ENCODE measurements at places on chromosomes 5 and 9.
A peak's percentile ranks its signal among the peaks of the same experiment; 100 is the strongest.

- DNase-seq, result no peak
These were observed 75.2 kb downstream of the GOLPH3 start for GRCh38 chr5:32098890-32099310.

DNA sequence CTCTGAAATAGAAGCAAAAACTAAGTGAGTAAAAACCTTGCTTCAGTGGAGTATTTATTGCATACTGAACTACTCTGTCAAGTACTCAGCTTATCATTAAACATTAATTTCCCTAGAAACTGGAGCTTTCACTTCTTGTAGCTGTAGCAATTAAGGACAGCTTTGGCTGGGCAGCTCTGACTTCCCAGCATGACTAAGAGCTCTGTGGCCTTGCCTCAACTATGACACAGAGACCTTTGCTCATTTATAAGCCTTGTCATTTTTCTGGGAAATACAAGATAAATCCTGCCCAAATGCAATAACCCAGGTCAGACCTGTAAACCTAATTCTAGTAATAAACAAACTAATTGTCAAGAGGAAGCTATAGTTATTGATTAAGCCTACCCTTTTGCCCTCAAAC is 65.4 kb upstream of the STK32A start:
- no peak for DNase-seq

DNA sequence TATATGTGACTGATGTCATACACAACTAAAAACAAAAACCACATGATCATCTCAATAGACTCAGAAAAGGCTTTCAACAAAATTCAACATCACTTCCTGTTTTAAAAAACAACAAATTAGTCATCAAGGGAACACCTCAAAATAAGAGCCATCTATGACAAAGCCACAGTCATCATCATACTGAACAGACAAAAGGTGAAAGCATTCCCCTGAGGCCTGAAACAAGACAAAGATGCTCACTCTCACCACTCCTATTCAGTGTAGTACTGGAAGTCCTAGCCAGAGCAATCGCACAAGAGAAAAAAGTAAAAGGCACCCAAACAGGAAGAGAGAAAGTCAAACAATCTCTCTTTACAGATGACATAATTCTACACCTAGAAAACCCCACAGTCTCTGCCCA is 893.5 kb upstream of the EDIL3 start:
- DNase-seq, result no peak

DNA sequence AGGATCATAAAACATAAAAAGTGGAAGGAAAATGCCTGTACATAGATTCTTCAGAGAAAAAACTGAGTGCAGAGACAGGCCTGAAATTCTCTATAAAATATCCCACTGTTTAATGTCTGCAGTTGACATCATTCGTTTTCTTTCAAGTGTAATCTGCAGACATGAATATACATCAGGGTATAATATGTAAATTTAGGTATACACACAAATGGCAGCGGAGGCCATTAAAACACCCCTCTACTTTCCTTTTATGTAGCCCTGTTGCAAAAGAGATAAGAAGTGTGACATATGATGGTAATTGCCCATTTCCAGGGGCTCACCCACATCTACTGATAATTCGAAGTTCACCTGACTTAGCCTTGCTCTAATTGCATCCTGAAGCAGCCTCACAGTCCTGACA is 164.3 kb downstream of the SLC24A2 start:
- DNase-seq, result no peak

GRCh38 chr5:129679671-129680070 is 68.2 kb upstream of the MINAR2 start:
- no peak for DNase-seq

DNA sequence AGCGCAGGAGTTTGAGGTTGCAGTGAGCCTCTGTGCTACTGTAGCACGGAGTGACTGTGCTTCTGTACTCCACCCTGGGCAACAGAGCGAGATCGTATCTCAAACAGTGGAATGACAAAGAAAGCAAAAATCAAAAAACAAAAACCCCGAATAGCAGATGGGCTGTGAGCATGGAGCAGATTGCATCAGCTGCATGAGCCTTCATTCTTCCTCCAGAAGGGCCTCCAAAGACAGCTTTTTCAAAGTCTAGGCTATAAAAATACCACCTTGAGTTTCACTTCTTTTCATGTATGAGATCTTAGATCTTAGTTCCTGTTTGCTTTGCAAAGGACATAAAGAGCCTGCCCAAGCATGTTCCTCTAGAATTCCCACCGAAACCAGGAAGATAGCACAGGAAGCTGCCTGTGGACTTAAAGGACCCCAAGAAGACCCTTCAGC is 15.0 kb upstream of the HSPB3 start:
- no peak for DNase-seq

GRCh38 chr5:52989781-52990527 is 802 bp downstream of the ITGA2 start:
- peak; percentile 19 for DNase-seq

DNA sequence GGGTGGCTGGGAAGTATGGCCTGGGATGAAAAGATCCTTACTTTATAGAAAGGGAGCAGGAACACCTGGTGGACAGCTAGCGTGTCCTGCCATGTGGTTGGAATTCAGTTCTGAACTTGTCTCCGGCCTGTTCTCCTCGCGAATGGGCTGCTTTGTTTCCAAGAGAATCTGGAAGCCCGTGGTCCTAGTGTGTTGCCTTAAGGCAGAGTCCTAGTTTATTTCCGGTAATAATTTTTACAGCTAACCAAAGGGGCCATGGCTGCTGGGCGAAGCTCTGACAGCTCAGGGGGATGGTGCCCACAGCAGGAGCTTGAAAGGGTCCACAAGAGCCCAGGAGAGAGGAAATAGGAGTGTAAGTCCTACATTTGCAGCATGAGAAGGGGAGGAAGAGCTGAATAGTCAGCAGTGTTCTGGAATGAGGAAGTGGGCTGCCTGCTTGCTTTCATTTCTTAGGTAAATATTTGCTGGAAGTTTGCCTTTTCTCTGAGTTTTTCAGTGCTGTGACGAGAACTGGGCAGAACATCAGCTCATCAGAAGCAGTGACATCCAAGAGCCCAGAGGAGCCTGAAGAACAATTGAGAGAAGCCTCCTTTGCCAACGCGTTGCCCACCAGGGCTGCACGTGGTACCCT is 13.1 kb upstream of the IGFBPL1 start:
- no peak for DNase-seq

- no peak for DNase-seq
These were observed 91.0 kb downstream of the ARSB start for GRCh38 chr5:78893940-78894677.

- DNase-seq, result no peak
These were observed 138.3 kb downstream of the HSD17B3 start for GRCh38 chr9:96163712-96164111.

DNA sequence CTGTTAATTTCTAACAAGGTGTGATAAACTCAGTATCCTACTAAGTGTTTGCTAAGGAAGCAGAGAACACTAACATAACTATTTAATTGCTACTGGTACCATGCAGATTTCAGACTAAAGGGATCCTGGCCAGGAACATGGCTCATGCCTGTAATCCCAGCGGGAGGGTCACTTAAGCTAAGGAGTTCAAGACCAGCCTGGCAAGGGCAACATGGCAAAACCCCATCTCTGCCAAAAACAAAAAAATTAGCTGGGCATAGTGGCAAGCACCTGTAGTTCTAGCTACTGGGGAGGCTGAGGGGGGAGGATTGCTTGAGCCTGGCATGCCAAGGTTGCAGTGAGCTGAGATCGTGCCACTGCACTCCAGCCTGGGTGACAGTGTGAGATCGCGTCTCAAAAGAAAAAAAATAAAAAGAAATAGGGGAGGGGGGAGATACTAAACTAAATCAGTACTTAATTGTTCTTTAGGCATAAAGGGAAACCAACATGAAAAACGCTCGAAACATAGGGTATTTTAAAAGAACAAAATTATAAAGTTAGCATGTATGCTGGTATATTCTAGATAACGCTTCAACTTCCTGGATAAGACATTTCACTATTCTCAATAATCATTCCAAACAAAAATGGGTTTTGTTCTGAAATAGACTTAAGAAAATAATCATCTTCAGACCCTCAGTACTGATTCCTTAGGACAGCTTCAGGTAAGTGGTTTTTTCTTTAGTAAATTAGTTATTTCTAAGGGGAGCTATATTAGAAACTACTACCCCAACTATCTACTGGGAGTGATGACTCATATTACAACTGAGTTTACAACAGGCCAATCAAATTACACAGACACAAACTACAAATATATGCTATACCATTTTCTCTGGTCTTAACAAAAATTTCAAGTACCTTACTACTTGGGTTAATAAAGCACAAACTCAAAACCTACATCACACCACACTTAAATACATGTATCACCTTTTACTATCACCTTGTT is 3.5 kb downstream of the PANK3 start:
- no peak for DNase-seq

GRCh38 chr5:139306197-139306596 is 12.7 kb downstream of the MATR3 start:
- DNase-seq, result no peak

GRCh38 chr9:97405551-97405950 is 6.3 kb upstream of the TDRD7 start:
- DNase-seq, result no peak

DNA sequence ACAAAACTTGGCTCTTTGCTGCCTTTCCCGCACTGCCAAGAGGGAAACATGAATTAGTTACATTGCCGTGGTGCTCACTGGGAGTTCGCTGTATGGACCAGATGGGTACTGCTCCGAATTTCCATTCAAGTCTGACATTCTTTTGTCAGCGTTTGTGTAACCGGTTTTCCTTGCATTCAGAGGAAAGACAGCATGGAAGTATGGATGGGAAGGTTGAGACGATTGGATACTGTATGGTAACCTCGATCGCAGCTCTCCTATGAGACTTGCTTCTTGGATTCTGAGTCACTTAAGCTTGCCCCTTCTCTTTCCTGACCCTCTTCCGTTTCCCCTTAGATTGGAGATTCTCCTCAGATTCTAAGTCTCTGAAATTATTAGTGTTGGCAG is 625 bp upstream of the UBLCP1 start:
- DNase-seq, result peak; percentile 49

DNA sequence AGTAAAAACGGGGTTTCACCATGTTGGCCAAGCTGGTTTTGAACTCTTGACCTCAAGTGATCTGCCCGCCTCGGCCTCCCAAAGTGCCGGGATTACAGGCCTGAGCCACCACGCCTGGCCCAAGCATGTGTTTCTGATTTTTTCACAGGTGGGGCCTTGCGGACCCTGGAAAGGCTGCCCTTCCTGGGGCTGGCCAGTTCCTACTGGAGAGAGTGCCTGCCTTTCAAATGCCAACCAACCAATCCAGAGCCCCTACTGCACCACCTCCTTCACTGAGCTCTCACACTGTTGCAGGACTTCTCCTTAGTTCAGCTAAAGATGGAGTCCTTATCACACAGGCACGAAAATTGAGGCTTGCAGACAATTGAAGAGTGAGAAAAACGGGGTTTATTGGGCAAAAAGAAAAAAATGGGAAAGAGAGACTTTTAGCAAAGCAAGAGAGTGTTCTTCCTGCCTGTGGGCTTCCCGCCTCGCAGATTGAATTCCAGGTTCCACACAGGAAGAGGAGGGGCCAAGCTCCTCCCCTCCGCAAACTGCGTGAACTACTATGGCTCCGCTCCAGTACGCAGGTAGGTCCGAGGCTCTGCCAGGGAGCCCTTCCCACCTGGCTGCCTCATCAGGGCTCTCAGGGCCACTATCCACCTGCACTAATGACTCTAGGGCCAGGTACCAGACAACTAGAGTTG is 8.3 kb upstream of the CMBL start:
- peak; percentile 47 for DNase-seq

DNA sequence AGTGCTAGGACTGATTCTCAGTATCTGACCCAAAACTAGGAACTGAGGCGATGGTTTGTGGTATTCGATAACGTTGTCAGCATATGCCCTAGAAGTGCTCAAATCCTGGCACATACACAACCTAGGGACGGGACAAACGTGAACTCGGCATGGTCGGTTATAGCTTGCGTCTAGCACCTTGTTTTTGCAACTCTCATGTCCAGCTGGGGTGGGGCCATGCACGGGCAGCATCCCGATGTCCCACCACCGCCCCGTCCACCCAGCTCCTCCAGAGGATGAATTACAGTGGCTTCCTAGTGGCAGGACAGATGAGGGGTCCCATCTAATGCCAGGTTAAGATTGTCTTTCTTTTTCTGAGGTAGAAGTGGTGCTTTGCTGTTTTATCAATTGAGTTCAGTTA is 31.6 kb downstream of the PROP1 start:
- no peak for DNase-seq

DNA sequence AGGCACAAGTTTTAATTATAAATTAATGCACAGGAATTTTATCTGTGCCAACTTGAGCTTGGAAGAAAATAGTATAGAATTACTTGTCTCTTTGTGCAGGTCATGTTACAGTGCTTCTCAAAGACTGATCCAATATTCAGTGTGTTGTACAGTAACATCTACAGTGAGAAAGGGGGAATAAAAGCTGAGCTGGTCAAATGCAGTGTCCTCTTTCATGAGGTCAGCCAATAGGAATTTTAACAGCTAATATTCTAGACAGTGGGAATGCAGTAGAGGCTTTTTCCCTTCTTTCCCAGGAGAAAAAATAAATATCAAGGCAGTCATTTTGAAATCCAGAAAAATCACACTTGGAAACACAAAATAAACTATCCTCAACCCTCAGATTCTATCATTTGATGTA is 95.7 kb upstream of the ITGA1 start:
- no peak for DNase-seq

DNA sequence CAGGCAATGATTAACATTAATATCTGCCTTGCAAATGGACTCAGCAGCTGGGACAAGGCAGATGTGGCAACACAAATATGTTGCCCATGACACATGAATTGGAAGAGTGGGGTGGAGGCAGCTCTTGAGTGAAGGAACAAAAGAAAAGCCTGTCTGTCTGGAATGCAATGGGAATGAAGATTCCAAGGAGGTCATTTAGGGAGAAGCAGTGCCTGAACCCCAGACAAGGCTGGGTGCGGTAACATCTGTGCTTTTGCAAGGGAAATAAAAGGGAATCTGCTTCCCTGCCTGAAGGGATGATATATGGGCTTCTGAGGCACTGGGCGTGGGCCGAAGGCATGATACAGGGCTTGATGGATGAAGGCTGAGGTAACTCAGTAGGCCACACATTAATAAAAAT is 94.1 kb upstream of the TRIM32 start:
- DNase-seq, result no peak

DNA sequence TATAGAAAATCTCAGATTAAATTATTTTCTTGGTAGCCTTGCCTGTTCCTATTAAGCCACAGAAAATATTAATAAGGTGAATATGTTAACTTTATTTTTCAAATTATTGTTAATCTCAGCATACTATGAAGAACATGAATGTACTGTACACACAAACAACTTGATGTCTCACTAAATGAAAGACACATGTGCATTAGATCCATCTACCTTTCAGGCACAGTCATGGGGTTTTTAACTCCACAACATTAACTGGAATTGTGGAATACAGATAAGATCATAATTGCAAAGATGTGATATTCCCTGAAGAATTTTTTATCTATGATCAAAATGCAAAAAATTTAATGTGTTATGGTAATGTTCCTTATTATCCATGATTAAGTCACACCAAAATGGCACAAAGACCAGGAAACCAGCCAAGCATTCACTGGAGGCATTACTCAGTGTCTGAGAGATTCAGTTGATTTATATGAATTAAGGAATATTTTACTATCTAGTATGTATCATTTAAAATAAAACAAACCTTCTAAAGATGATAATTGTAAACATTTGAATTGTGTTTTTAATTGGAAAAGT is 150.0 kb upstream of the VCAN start:
- no peak for DNase-seq

- peak; percentile 22 for DNase-seq
These were observed 200.4 kb downstream of the LRRC70 start for GRCh38 chr5:62779010-62779422.
